ENCODE measurements at places on chromosomes 3 and 15.

GRCh38 chr15:29864501-29864900, 42.2 kb upstream of the TJP1 start:
- no peak for DNase-seq

DNA sequence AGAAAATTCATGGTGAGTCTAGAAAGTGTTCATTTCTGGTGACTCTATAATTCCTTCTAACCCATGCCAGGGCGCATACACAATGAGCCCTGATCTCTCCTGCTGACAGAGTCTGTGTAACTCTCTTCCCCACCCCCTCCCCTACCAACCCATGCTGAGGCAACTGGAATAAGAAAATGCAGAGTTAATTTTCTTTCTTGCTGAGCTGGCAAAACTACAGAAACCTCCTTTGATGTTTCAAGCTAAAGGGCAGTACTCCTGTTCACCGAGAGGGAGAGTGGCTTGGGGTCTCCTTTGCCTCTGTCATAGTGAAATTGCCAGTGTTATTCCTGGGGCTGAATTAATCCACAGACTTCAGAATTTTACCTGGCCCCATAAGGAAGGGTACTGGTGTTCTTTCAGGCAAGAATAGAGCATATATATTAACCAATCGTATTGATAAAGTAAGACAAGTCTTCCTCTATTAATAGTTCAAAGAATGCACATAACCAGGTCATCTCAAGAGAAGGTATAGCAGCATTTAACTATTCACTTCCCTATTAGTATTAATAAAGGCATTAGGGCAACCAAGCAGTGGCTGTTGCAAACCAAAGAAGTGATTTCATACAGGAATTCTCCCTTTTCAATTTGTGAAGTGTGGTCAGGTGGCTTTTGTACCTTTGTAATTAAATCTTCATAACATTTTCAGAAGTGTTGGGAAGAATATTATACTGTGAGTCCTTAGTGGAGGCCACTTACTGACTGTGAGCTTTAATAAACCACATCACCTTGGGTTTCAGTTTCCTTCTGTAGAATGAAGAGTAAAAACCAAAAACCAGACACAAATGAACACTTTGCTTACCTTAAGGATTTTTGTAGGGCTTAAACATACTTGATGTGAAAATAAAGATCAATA, 4.1 kb downstream of the GAP43 start:
- DNase-seq, result no peak

DNA sequence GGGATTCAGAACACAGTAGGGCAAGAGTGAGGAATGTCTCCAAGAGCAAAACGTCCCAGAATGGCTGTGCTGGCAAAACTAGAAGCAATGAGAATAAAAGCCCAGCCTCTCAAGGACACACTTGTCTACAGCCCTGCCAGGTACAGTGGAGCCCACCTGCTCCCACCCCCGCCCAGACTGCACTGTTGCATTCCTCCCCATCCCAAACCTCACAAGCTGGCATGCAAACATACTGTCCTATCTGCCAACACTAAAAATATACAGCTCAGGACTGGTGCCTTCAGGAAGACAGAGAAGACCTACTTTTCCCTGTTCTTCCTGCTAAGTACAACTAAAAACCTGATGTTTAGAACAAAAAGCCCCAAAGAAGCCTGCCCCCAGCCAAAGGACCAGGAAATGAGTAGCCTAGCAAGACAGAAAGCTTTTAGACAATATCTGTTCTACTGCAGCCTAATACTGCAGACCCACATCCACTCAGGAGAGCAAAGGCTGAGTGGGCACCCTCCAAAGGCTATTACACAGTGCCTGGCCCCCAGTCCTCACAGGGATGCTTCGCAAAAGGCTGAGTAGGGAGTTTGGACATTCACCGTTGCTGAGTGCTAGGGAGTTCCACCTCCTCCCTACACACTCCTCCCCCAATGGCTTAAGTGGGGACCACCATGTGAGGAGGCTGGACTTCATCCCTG, 13.5 kb downstream of the OCA2 start:
- DNase-seq, result no peak

- no peak for DNase-seq
Measured at GRCh38 chr3:191238321-191238817, 39.3 kb downstream of the OSTN start.

GRCh38 chr3:39013289-39013688, 38.5 kb downstream of the SCN11A start:
- DNase-seq, result no peak

- DNase-seq, result no peak
Measured at GRCh38 chr3:104805508-104805907, 561.2 kb upstream of the ALCAM start.

DNA sequence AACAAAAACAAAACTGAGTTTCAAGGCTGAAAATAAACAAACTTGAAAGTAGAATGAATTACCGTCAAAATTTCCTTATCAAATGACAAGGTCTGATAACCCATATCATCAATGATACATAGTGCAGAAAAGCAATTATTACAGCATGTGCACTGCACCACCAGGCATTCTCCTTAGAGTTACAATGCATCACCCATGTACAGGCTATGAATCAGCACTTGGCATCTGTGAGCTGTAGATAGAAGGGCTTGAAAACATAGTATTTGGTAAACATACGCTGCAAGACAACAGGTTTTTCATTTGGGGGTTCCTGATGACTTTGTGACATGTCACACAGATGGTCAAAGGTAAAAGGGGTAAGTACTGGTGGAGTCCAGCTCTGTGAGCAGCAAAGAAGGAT, 265.1 kb downstream of the CTNNB1 start:
- DNase-seq, result no peak

- DNase-seq, result no peak
Measured at GRCh38 chr3:57958642-57959422, 49.4 kb upstream of the FLNB start.

- no peak for DNase-seq
Measured at GRCh38 chr3:59286791-59287531, 237.1 kb upstream of the CFAP20DC start.

- no peak for DNase-seq
Measured at GRCh38 chr15:69602921-69603320, 150.3 kb downstream of the RPLP1 start.

GRCh38 chr3:46284981-46285683, 42.9 kb downstream of the CCR3 start:
- no peak for DNase-seq

GRCh38 chr3:134161898-134162615, 88.6 kb downstream of the RYK start:
- DNase-seq, result no peak

- DNase-seq, result no peak
Measured at GRCh38 chr3:13125092-13126015, 52.1 kb upstream of the IQSEC1 start.

DNA sequence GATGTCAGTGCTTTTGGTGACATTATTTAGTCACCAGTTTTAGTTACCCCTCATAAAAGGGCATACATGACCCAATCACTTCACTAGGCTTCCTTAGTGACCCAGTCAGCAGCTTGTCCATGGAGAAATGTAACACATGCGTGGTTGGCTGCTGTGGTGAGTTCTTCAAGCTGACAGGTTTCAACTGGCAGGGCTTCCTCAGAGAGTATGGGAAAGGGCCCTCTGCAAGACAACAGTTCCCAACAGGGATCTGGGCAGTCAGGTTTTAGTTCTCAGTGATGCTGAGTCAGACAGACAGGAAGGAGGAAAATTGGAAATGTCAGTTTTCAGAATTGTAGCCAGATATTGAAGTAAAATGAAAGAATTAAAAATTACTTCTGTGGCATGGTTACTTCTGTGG, 282.5 kb downstream of the TBL1XR1 start:
- no peak for DNase-seq

DNA sequence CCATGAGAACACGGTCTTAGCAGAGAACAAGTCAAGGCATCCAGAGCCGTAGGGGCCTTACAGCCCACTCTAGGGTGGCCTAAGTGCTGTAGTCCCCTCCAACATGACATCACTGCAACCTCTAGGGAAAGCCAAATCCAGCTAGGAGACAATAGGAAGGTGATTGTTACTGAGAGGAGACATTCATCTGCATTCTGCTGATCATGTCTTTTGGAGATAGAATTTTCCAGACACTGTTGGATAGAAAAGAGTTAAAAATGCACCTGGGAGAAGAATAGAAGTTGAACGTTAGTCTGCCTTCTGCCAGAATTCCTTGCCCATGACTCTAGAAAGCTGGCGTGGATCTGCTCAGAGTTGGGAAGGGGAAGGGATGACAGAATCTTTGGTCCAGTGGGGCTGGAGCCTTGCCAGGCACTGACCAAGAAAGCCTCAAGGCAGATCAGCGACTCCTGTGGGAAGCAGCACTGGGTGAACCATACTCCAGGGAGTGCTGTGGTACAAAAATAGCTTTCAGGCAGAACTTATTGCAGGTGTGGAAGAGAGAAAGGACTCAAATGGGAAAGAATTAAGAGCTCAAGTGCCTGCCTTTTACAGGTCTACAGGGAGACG, 44.8 kb upstream of the RAF1 start:
- DNase-seq, result no peak

DNA sequence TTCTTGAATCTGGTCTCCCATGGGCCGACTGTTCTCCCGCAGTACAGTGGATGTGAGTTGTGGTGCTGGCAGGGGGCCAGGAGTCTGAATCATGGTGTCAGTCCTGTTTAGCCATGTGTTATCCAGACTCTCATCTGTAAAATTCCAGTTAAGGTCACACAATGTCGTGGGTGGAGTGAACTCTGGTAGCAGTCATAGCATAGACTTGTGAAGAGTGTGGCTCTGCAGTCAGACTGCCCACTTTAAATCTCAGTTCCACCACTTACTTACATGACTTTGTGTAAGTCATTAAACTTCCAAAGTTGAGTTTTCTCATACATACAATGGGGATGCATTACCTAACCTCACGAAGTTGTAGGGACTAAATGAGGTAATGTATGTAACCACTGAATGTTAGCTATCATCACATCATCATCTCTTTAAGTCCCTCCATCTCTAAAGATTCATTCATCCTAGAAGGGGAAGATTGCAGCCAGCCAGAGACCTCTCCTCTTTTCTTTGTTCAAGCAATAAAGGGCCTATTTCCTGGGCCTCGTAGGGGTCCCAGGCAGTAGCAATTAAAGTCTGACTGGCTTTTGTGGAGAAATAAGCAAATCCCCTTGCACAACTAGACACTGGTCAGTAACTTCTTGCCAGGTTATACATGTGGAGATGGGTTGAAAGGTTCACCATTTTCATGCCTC, 93.9 kb downstream of the PCCB start:
- DNase-seq, result no peak

GRCh38 chr15:29613951-29614382, 208.3 kb downstream of the TJP1 start:
- no peak for DNase-seq

- DNase-seq, result no peak
Measured at GRCh38 chr3:69451594-69451993, 65.7 kb upstream of the FRMD4B start.

GRCh38 chr3:13199006-13199776, 126.0 kb upstream of the IQSEC1 start:
- no peak for DNase-seq

DNA sequence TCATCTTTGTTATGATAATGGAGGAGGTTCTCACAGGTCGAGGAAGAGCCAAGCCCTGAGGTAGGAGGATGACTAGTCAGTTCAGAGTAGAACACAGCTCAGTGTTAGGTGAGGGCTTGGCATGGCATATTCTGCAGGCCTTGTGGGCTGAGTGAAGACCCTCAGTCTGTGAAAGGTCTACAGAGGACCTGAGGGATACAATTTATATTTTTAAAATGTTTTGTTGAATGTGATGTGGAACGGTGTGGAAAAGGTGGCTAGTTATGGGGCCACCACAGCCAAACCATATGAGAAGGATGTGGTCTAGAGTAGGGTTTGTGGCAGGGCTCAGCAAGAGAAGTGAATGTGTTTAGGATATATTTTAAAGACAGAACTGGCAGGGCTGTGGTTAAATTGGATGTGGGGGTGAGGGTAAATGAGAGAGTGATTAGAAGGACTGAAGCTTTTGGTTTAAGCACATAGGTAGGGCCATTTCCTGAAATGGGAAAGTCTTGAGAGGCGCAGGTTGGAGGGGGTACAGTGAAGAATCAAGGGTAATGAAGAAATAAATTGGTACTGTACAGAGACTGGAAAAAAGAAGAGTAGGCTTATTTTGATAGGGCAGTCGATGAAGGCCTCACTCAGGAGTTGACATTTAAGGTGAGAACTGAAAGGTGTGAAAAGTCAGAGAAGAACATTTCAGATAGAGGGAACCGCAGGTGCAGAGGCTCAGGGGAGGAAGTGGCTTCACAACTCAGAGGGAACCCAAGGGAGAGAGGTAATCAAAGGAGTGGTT, 60.5 kb downstream of the SPTSSB start:
- no peak for DNase-seq

DNA sequence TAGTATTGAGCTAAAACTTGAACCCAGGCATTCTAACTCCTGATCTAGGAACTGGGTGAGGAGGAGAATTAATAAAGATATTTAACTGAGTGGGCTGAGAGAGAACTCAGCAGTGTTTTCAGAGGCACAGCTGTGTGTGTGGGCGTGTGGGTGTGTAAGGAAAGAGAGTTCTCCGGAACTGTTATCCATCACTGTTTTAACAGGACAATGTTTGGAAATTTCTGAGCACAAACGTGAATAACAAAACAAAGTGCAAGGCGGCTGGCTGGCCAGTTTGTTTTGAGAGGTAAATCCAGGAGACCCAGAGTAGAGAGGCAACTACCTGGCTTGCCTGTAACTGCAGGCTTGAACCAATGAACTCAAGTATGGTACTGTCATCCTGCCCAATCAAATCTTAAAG, 5.0 kb upstream of the PTPN9 start:
- DNase-seq, result no peak

DNA sequence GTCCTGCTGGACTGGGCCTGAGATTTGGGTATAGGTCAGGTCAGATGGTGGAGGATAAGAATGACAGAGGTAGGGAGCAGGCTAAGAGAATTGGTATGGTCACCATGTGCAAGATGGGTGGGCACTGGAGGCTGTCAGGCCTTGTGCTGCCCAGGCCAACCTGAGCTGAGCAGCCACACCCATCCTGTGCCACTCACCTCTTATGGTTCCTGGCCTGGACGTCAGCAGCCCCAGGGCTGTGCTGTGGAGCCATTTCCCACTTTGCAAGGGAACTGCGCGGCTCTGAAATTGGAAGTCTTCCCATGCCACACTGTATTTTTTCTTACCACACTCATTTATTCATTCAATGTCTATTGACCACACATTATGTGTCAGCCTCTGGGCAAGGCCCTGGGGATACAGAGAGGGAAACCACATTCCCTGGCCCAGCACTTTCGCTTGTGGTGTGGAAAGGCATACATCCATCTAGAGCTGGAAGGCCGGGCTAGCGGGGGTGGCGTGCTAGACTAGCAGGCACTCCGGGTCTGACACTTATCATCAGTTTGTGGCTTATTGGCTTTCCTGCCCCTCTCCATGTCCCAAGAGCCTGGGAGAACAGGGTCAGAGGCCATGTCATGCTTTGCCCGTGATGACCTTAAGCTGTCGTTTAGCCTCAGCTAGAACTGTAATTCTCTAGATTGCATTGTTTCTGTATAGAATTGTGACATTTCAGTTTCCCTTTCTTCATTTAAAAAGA, 51.1 kb upstream of the POLG start:
- no peak for DNase-seq

GRCh38 chr3:39260957-39261356, 18.9 kb downstream of the CX3CR1 start:
- no peak for DNase-seq

DNA sequence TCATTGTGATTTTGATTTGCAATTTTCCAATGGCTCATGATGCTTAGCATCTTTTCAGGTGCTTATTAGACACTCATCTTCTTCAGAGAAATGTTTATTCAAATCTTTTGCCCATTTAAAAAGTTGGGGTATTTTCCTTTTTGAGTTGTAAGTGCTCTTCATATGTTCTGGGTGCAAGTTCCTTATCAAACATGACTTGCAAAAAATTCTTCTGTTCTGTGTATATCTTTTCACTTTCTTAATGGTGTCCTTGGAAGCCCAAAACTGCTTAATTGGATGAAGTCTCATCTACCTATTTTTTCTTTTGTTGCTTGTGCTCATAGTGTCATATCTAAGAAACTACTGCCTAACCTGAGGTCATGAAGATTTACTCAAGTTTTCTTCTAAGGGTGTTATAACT, 332.8 kb downstream of the PLCL2 start:
- DNase-seq, result no peak
